ENCODE measurements at places on chromosomes 6 and 20. TPM values are rescaled to one million over a fixed set of nuclear protein-coding genes. Genes with fewer than 3 reads are reported as not detected.

DNA sequence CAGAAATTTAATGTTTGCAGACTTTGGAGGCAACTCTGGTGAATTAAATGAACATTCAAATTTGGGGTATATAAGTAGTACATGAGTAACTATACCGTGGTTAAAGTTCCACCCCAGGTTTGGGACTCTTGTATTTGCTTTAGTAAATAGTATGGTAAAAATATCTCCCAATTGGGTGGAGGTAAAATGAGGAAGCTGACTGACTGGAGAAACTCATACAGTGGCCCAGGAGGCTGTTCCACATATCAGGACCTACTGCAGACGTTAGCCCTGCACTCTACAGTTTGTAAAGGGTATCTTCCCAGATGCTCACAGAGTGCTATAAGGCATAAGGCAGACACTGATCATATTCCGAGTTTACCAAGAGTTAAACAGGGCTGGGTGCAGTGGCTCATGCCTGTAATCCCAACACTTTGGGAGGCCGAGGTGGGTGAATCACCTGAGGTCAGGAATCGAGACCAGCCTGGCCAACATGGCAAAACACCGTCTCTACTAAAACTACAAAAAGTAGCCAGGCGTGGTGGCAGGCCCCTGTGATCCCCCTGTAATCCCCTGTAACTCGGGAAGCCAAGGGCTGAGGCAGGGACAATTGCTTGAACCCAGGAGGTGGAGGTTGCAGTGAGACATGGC lies 53.7 kb downstream of the CPXM1 start:
- H3K27me3 ChIP-seq = no peaks in the 10 kb centered on the region
- no peak overlapping the region for H3K4me3 ChIP-seq
- no peaks in the 10 kb centered on the region for H3K36me3 ChIP-seq
- H3K27ac ChIP-seq = no peak overlapping the region
- H3K4me1 ChIP-seq = peaks cover 31% of the 10 kb centered on the region

SLC22A3 gene
- 0.20 TPM for polyA plus RNA-seq

GRCh38 chr6:89792881-89793280 lies 26.7 kb downstream of the MDN1 start:
- H3K36me3 ChIP-seq = peaks cover 20% of the 10 kb centered on the region
- no peak overlapping the region for H3K4me3 ChIP-seq
- peaks cover 27% of the 10 kb centered on the region for H3K4me1 ChIP-seq

- DNase-seq = no peak
- H3K4me1 ChIP-seq = peaks cover 49% of the 10 kb centered on the region
- no peak overlapping the region for H3K27ac ChIP-seq
- H3K36me3 ChIP-seq = peaks cover 8% of the 10 kb centered on the region
- no peaks in the 10 kb centered on the region for H3K27me3 ChIP-seq
Observed at GRCh38 chr20:32822225-32822624, 2.5 kb downstream of the MAPRE1 start.

GRCh38 chr6:4714961-4715501 lies 61.2 kb upstream of the CDYL start:
- no peaks in the 10 kb centered on the region for H3K4me1 ChIP-seq
- H3K36me3 ChIP-seq = no peaks in the 10 kb centered on the region
- H3K4me3 ChIP-seq = no peak overlapping the region
- no peak overlapping the region for H3K27ac ChIP-seq
- no peak for DNase-seq
- H3K27me3 ChIP-seq = no peaks in the 10 kb centered on the region

CRISP2 gene
- polyA plus RNA-seq = not detected

NOL7 gene
- polyA plus RNA-seq = 137 TPM

- no peaks in the 10 kb centered on the region for H3K36me3 ChIP-seq
- H3K27ac ChIP-seq = no peak overlapping the region
- H3K4me1 ChIP-seq = peaks cover 17% of the 10 kb centered on the region
Observed at GRCh38 chr6:166763606-166764472, 136.8 kb upstream of the RPS6KA2 start.

GRCh38 chr6:41583565-41583964 lies 37.4 kb downstream of the FOXP4 start:
- H3K27ac ChIP-seq = no peak overlapping the region
- no peak overlapping the region for H3K4me3 ChIP-seq
- no peaks in the 10 kb centered on the region for H3K27me3 ChIP-seq
- no peak for DNase-seq
- no peaks in the 10 kb centered on the region for H3K4me1 ChIP-seq
- H3K36me3 ChIP-seq = no peaks in the 10 kb centered on the region

GRCh38 chr6:51513891-51514747 lies 573.3 kb downstream of the PKHD1 start:
- H3K27ac ChIP-seq = no peak overlapping the region
- no peak overlapping the region for H3K4me3 ChIP-seq
- no peaks in the 10 kb centered on the region for H3K27me3 ChIP-seq
- no peaks in the 10 kb centered on the region for H3K36me3 ChIP-seq

DNA sequence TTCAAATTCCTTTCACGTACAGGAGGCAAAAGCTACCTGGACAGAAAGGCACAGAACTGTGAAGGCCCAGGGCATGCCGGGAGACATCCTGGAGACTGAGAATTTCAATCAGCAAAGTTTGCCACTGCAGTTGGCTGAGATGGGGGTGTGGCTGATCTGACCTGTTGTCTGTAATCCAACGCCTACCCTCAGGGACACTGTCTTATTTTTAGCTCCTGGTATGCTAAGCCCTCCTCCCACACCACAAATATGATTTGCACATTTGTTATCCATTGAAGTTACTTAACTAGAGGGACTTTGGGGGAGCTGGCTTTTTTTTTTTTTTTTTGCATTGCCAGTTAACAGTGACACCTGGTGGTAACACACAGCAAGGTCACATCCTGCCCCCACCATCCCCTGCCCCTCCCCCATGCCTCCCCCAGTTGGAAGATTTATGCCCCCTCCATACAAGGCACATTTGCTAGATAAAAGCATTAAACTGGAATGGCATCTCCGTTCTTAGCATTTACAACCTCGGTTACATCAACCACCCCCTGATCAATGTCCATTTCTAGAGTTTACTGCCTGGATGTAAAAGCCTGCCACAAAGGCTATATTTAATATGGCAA lies 40.4 kb downstream of the TTI1 start:
- H3K4me1 ChIP-seq = peaks cover 11% of the 10 kb centered on the region
- DNase-seq = peak; percentile 5
- H3K36me3 ChIP-seq = peaks cover 39% of the 10 kb centered on the region
- no peaks in the 10 kb centered on the region for H3K27me3 ChIP-seq
- H3K27ac ChIP-seq = no peak overlapping the region

GRCh38 chr6:150418827-150419594 lies 50.2 kb downstream of the IYD start:
- H3K27me3 ChIP-seq = no peaks in the 10 kb centered on the region
- H3K4me1 ChIP-seq = peaks cover 9% of the 10 kb centered on the region
- no peak overlapping the region for H3K27ac ChIP-seq
- DNase-seq = peak; percentile 34
- H3K36me3 ChIP-seq = no peaks in the 10 kb centered on the region

FILIP1 gene
- polyA plus RNA-seq = not detected

DNA sequence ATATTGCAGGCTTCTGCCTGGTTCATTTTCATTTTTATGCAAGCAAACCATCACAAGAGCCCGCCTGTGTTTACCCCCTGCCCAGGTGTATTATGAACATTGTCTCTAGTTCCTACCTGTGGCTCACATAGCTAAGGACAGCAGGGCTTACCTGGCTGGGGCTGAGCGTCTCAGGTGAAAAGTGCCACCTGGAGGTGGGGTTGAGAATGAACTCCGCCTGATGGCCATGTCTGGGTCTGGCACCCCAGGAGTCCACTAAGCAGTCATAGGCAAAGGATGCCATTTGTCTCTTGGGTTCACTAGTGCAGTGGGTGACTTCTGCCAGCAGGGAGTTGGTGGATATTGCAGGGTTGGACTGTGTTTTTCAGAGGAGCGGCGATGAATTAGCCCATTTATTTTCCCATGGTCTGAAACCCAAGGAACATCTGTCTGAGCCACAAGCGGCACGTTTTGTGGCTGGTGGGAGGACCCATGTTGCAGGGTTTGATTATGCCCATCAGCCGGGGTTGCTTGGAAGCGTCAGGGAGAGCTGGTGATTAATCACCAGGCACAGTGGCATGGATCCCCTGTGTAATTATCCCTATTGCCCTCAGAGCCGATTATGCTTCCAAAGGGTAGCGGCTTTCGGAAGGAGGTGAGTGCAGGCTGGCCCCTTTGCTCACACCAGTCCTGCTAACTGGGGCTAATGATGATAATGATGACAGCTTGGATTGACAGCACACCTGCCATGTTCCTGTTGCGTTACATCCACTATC lies 92.1 kb downstream of the CDH26 start:
- H3K27ac ChIP-seq = no peak overlapping the region
- peaks cover 10% of the 10 kb centered on the region for H3K4me1 ChIP-seq
- H3K36me3 ChIP-seq = no peaks in the 10 kb centered on the region
- H3K4me3 ChIP-seq = no peak overlapping the region
- no peaks in the 10 kb centered on the region for H3K27me3 ChIP-seq

PPP1R14C gene
- polyA plus RNA-seq = not detected

- H3K27me3 ChIP-seq = no peaks in the 10 kb centered on the region
- peaks cover 32% of the 10 kb centered on the region for H3K4me1 ChIP-seq
- H3K36me3 ChIP-seq = peaks cover 23% of the 10 kb centered on the region
- H3K27ac ChIP-seq = peak overlapping the region; percentile 66
Observed at GRCh38 chr20:44959082-44959637, 1.0 kb downstream of the TOMM34 start.

DNA sequence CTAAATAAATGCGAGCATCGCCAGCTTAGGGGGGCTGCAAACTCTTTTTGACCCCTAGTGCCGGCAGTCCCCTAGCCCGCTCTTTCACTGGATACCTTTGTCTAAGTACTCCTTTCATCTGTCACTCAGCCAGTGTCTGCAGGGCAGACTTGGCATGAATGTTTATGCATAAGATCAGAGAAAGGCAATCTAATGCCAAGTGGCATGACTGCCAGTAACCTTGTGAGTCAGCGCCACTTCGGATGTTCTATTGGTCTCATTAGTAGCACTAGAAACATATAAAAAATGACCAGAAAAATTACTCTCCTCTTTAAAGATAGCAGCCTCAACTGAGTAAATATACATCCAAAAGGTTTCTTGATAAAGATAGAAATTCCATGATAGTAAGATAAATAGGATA lies 192.2 kb downstream of the TBC1D32 start:
- no peaks in the 10 kb centered on the region for H3K36me3 ChIP-seq
- H3K27me3 ChIP-seq = no peaks in the 10 kb centered on the region
- DNase-seq = no peak
- H3K4me1 ChIP-seq = no peaks in the 10 kb centered on the region
- H3K4me3 ChIP-seq = no peak overlapping the region

DEFB124 gene
- not detected for polyA plus RNA-seq

GSTA2 gene
- polyA plus RNA-seq = not detected

PRPH2 gene
- 0.11 TPM for polyA plus RNA-seq

PAX1 gene
- polyA plus RNA-seq = not detected

DEFB132 gene
- polyA plus RNA-seq = not detected

DNA sequence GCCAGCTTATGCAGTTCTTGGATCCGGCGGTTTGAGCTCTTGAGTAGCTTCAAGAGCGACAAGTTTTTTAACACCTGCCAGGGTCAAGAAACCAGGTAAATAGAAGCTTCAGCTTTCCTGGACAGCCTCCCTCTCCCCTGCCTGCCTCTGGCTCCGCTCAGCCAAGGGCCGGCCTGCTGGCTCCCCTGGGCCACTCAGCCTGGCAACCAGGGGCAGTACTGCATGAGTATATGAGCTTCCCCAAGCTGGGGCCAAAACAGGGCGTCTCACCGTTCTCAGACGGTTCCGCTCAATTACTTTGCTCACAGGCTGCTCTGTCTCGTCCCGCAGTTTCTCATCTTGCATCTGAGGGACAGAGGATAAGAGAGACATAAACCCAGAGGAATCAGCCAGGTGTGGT lies 856 bp downstream of the TP53TG5 start:
- H3K27me3 ChIP-seq = no peaks in the 10 kb centered on the region
- H3K27ac ChIP-seq = no peak overlapping the region
- no peaks in the 10 kb centered on the region for H3K36me3 ChIP-seq
- no peak overlapping the region for H3K4me3 ChIP-seq
- no peak for DNase-seq

DNA sequence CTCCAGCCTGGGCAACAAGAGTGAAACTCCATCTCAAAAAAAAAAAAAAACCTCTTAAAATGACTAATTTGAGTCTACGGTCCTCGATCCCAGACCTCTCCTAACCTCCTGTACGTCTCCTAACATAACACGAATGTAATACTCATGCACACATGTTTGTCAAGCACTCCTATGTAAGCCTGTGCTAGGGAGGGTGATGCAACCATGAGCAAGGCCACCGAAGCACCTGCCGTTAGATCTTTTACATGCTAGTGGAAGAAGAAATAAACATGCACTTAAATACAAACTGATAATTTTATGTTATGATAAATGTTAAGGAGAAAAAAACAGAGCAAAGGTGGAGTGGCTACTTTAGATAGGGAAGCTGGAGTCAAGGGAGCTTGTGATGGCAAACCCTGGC lies 72.3 kb upstream of the BEND3 start:
- DNase-seq = no peak
- no peak overlapping the region for H3K27ac ChIP-seq

- H3K36me3 ChIP-seq = no peaks in the 10 kb centered on the region
- no peaks in the 10 kb centered on the region for H3K4me1 ChIP-seq
- no peaks in the 10 kb centered on the region for H3K27me3 ChIP-seq
- no peak overlapping the region for H3K27ac ChIP-seq
Observed at GRCh38 chr20:11296221-11296620, 621.5 kb upstream of the BTBD3 start.

UBD gene
- polyA plus RNA-seq = not detected

GRCh38 chr20:45311589-45312211 lies 3.6 kb upstream of the MATN4 start:
- peaks cover 6% of the 10 kb centered on the region for H3K4me1 ChIP-seq
- H3K27me3 ChIP-seq = no peaks in the 10 kb centered on the region
- DNase-seq = peak; percentile 38
- no peak overlapping the region for H3K4me3 ChIP-seq
- no peak overlapping the region for H3K27ac ChIP-seq
- H3K36me3 ChIP-seq = no peaks in the 10 kb centered on the region

DLL1 gene
- 0.07 TPM for polyA plus RNA-seq

DNA sequence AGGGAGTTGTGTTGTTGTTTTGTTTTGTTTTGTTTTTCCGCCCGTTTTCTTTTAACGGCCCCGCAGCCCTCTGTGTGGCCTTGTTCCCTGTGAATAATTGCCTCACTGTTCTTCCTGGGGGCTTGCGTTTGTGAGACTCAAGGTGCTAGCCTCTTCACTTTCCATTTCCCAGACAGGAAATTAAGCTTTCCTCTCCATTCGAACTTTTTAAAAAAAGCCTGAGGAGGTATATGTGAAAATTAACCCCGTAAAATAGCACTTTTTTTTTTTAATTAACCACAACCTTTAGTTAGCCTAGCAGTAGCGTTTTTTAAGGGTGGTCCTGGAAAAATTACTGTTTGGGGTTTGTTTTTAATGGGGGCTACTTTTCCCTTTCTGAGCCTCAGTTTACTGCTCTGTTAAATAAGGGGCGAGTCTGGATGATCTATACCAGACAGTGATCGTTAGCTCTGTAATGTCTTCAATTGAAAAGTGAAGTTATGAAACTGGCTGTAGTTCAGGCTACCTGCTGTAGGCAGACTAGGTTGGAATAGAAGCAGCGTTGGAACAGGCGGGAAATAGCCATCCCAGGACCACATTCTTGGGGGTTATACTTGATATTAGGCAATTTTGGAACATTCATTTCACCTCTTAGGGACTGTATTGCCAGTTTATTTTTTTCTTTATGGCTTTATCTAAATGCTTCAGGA lies 1.7 kb downstream of the STX16 start:
- peak; percentile 31 for DNase-seq
- no peaks in the 10 kb centered on the region for H3K27me3 ChIP-seq
- H3K4me1 ChIP-seq = peaks cover 56% of the 10 kb centered on the region
- peak overlapping the region; percentile 94 for H3K27ac ChIP-seq

C20orf141 gene
- polyA plus RNA-seq = not detected

GRCh38 chr6:4912559-4912958 lies 91.3 kb downstream of the RPP40 start:
- no peak for DNase-seq
- no peaks in the 10 kb centered on the region for H3K27me3 ChIP-seq
- no peak overlapping the region for H3K27ac ChIP-seq
- H3K36me3 ChIP-seq = no peaks in the 10 kb centered on the region
